ENCODE measurements at places on chromosomes 7 and 10.

DNA sequence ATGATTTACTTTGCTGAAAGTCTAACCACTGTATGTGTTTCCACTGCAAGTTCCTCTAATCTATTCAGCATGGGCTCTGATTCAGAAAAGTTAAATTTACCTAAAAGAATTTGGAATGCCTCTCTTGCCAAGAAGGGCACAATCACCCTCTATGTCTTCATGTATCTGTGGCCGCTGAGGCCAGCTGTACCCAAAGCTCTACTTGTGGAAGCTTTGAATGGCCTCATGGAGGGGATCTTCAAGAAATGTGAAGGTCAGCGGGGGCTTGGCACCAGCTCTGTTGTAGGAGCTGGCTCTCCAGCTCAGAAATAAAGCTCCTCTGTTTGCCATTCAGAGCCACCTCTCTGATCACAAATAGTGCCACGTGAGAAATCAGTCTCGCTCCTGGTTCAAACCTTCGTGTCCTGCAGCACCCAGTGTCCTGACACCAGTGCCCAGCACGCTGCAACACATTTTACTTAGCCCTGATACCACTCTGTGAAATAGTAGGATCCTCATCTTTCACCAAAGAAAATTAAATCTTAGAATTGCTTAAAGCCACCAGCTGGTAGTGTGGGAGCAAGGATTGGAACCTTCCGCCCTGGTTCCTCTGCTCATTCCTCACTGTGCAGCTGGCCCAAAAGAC lies 61.1 kb downstream of the PKD1L1 start:
- DNase-seq: no peak

DNA sequence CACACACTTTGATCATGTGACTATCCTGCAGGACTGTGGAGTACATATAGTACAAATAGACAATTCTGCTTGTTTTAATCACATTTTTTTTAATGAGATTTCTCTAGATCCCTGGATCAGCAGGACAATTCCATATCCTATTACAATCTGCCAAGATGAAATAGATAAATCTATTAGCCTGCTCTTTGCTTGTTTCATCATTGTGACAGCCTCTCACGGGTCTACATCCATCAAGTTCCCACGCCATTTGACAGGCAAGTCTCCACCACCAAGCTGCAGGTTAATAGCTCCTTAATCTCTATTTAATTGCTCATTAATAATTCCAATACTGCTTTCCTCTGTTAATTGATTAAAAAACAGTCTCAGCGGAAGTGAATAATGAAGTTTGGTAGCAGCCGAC lies 671.5 kb downstream of the CCSER2 start:
- DNase-seq: no peak

- DNase-seq: no peak
Observed at GRCh38 chr7:35465791-35466336, 212.0 kb upstream of the TBX20 start.

DNA sequence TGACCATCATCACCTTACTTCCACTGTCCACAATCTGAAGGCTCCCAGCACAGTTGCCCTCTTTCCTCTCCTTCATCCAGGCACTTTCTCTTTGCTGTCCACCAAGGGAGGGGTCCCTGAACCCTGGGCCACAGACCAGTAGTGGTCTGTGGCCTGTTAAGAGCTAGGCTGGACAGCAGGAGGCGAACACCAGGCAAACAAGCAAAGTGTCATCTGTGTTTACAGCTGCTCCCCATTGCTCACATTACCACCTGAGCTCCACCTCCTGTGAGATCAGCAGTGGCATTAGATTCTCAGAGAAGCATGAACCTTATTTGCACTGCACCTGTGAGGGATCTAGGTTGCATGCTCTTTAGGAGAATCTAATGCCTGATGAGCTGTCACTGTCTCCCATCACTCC lies 27.7 kb downstream of the FZD1 start:
- DNase-seq: no peak

DNA sequence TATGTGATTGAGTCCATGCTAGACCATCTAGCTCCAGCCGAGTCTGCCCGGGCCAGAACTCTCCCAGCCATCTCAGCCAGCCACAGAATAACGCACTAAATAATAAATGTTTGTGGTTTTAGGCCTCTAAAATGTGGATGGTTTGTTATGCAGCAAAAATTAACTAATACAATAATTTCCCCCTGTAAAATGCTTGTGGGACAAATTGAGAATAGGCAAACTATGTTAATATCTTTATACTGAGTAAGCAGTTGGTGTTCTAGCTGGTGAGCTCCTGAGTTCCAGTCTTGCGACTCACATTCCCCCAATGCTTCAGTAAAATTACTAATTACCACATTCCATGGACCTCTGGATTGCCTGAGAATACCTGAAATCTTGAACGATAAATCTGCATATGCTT lies 316.8 kb upstream of the NFE2L3 start:
- DNase-seq: no peak

DNA sequence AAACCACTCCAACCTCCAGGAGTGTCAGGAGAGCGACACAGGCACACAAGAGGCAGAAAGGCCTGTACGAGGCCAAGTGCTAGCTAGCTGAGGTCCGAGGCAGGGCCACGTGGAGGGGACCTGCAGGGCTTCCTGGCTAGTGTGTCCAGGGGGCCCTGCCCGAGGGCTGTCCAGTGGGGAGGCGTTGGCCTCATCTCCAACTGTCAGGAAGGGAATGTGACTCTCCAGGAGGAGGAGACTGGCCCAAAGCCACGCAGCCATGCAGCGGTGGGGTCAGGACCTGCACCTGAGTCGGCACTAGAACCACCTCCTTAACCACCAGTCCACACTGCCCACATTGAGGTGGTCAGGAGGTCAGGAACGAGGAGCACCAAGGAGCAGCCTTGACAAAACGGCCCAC lies 32.3 kb upstream of the FXYD4 start:
- DNase-seq: no peak

DNA sequence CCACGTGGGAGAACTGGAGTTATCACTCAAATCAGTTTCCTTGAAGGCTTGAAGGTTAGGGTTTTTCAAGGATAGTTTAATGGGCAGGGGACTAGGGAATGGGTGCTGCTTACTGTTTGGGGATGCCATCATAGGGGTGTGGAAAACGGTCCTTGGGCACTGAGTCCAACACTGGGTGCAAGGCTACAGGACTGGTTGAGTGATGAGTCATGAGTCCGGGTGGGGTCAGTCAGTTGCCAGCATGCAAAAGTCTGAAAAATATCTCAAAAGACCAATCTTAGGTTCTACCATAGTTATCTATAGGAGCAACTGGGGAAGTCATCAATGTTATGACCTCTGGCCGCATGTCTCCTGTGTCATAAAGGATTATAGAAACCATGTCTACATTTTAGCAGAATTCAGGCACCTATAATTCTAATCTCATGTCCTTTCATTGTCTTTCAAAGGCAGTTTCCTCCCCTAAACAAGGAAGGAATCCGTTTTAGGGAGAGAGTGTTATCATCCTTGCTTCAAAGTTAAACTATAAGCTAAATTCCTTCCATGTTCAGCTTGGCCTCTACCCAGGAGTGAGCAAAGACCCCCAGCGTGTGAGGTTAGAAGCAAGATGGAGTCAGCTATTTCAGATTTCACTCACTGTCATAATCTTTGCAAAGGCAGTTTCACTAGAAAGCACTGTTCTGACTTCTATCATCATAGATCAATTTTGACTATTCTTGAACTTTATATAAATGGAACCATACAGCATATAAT lies 94.5 kb downstream of the COL26A1 start:
- no peak for DNase-seq

Data from NCI-H1417 treated with DMSO at 0.1 percent for 48 hours (cell line).